ENCODE measurements at places on chromosomes 1 and 21.

DNA sequence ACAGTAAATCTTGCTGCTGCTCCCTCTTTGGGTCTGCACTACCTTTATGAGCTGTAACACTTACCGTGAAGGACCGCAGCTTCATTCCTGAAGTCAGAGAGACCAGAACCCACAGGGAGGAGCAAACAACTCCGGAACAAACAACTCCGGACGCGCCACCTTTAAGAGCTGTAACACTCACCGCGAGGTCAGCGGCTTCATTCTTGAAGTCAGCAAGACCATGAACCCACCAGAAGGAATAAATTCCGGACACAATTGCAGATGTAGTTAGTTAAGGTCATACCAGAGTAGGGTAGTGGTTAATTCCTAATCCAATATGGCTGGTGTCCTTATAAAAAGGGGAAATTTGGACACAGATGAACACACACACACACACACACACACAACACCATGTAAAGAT, 37.7 kb downstream of the VTCN1 start:
- DNase-seq, result no peak

DNA sequence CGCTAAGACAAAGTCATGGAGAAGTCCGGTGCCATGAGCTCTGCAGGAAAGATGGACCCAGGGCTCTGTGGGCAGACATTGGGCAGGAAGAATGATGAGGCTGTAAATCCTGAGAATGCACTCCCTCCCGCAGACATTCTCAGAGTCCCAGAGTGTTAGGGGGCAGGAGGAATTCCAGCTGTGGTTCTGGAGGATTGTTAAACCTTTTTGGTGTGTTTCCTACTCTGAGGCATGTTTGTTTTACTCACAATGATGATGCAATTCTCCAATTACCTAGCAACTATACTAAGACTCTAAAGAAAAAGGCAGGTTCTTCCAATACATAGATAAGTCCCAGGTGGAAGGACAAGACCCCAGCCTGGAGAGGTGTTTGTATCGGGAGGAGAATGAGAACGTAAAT, 2.8 kb upstream of the CAPN9 start:
- DNase-seq, result no peak

DNA sequence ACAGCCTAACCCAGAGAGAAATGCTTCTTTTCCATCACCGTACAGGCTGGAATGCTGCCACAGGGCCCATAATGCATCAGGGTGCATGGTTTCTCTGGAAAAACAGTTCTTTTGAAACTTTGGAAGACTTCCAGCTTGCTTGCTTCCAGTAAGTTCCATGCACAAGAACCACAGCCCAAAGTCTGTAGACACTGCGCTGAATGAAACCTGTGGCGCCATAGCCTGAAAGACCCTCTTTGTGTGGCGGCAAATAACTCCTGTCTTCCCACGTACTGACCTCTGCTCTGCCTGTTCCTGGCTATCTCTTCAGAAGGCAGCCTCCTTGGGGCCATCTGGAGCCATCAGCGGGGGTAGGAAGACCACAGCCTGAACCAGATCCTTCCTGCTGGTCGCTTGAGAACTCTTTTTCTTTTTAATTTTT, 15.1 kb downstream of the MIIP start:
- DNase-seq, result no peak

- DNase-seq, result no peak
These were observed 230.9 kb downstream of the LTN1 start for GRCh38 chr21:28761674-28762356.

GRCh38 chr1:150464422-150464826, 22.8 kb upstream of the TARS2 start:
- DNase-seq, result peak; percentile 63

DNA sequence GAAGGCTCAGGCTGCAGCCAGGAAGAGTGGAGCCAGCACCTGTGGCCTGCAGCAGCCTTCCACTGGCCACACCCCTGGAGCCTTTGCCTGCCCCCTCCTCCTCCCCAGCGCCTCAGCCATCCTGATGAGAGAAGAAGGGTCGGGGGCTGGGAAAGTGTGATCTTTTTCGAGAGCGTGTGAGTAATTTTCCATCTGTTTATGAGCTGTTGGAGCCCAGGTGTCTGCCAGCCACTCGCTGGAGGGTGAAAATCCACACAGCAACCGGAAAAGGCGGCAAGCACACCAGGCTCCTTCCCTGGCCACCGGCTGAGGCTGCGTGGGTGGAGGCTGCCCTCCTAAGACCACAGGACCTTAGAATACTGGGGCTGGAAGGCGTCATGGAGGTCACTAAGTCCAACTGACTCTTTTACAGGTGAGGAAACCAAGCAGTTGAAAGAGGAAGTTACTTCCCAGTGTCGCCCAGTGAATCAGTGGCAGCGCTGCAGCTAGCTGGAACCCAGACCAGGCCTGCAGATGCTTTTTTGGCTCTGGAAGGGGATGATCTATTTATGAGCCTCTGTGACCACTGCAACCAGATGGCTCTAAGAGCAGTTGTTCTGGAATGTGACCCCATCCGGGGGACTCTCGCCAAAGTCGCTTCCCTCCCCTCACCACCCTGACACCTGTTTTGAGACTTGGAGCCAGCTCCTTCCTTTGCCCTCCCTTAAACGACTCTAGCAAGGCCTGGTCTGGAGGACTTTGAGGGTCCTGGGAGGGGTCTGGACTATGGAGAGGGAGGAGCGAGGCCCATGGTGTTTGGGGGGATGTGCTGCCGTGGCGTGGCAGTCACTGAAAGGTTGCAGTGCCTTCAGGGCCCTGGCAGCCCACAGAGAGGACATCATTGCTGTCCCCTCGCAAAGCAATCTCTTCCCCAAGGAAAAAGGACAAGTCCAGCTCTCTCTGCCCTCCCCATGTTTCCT, 54.5 kb downstream of the LGR6 start:
- no peak for DNase-seq

DNA sequence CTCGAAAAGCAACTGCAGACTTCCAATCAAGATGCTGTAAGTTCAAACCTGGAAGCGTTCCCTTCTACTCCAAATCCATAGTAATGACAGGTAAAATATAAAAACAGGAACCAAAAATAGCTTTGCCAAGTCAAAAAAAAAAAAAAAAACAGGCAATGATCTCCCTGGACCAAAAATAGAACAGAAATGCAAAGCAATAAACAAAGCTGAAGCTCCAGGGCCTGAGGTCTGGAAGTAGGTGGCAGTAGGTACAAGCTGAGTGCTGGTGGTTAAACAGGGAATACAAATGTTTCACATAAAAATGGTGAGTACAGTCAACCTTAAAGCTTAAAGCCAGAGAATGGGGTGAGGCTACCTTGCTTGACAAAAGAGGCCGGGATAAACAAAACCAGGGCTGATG, 610.8 kb downstream of the SMYD3 start:
- DNase-seq, result no peak

GRCh38 chr1:32404946-32405345, 10.7 kb upstream of the BSDC1 start:
- no peak for DNase-seq

- no peak for DNase-seq
These were observed 5.8 kb downstream of the ANXA9 start for GRCh38 chr1:150987924-150988323.

DNA sequence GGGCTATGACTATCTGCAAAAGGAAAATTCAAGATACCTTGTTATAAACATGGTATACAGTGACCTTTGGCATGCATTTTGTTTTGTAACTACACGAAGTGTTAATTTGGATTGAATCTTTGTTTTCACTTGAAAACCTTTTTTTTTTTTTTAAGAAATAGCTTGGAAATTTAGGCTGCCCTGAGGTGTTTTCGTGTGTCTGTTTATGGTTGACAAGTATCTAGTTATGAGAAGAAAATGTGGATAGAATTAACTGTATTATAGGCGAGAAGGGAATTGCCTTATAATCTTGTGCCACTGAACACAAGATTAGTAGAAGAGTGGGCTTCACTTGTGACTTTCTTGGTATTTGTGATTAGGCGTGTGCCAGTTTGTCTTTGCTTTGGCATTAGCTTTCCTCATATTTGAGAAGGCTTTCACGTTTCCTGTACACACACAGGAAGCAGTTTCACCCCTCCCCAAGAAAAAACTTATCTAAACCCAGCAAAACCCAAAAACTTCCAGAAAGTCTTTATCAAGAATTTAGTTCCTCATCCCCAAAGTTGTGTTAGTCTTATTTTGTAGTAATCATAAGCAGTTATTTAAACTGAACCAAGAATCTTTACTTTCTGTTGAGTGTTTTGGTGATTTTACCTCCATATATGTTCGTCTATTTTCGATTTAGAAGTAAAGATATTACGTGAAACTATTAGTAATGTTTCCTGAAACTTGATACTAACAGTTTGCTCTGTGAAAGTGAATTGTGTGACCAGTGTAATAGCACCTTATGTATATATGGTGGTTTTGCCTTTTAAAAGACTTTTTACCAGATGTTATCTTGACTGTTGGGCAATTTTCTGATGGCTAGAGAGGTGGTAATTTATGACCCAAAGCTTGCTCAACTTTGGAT, 3.8 kb downstream of the DYRK1A start:
- DNase-seq, result no peak

- no peak for DNase-seq
These were observed 12.0 kb upstream of the PCBP3 start for GRCh38 chr21:45631540-45631939.

- no peak for DNase-seq
These were observed 334.3 kb upstream of the ADAMTS5 start for GRCh38 chr21:27301220-27301619.
